ENCODE measurements at places on chromosomes 3 and 15. TPM values are rescaled to one million over a fixed set of nuclear protein-coding genes. Genes with fewer than 3 reads are reported as not detected.

The LRRC34 gene
- 0.60 TPM for polyA plus RNA-seq

The AMIGO3 gene
- polyA plus RNA-seq: 1.5 TPM

The ZNF774 gene
- 0.04 TPM for polyA plus RNA-seq

The RASGRP1 gene
- 32.6 TPM for polyA plus RNA-seq

The MESP2 gene
- polyA plus RNA-seq: not detected

The PRSS50 gene
- not detected for polyA plus RNA-seq

The CAND2 gene
- polyA plus RNA-seq: 0.35 TPM

The KBTBD12 gene
- not detected for polyA plus RNA-seq

The ACTL6A gene
- 39.9 TPM for polyA plus RNA-seq

The SAMMSON gene
- not detected for polyA plus RNA-seq

The OR4F15 gene
- not detected for polyA plus RNA-seq

The WDR72 gene
- 0.04 TPM for polyA plus RNA-seq

The DRD3 gene
- polyA plus RNA-seq: not detected

The FOXB1 gene
- polyA plus RNA-seq: not detected

The ITIH1 gene
- polyA plus RNA-seq: not detected

The STRIT1 gene
- polyA plus RNA-seq: not detected

The GP5 gene
- polyA plus RNA-seq: 0.05 TPM

The FEZF2 gene
- not detected for polyA plus RNA-seq

The TRPM1 gene
- not detected for polyA plus RNA-seq

The IQCF5 gene
- polyA plus RNA-seq: not detected

The ADIPOQ gene
- polyA plus RNA-seq: not detected

The ALPK3 gene
- polyA plus RNA-seq: not detected

The CCR9 gene
- 6.3 TPM for polyA plus RNA-seq

The CSPG5 gene
- polyA plus RNA-seq: 0.41 TPM

The ZNF860 gene
- 27.7 TPM for polyA plus RNA-seq

The C3orf62 gene
- polyA plus RNA-seq: 1.5 TPM

The ALDH1A2 gene
- not detected for polyA plus RNA-seq

The HRG gene
- polyA plus RNA-seq: not detected

The AHSG gene
- polyA plus RNA-seq: not detected

The LMLN gene
- polyA plus RNA-seq: 1.3 TPM

The LRRC2 gene
- 0.06 TPM for polyA plus RNA-seq

The TUSC7 gene
- not detected for polyA plus RNA-seq

The CP gene
- 0.24 TPM for polyA plus RNA-seq

The SUMF1 gene
- polyA plus RNA-seq: 23.0 TPM

The C3orf22 gene
- polyA plus RNA-seq: not detected

The C3orf20 gene
- not detected for polyA plus RNA-seq

The LRRN1 gene
- polyA plus RNA-seq: 2.6 TPM

The DYNC1LI1 gene
- polyA plus RNA-seq: 24.6 TPM

The USP3 gene
- 42.7 TPM for polyA plus RNA-seq

The TNNC1 gene
- not detected for polyA plus RNA-seq

The ITPR1 gene
- 38.3 TPM for polyA plus RNA-seq

The GABRB3 gene
- not detected for polyA plus RNA-seq

The EIF4E3 gene
- polyA plus RNA-seq: 1.7 TPM

The PIGZ gene
- polyA plus RNA-seq: 2.1 TPM

The GOLGA8F gene
- polyA plus RNA-seq: not detected

The LDHAL6B gene
- polyA plus RNA-seq: not detected

The TRIM42 gene
- not detected for polyA plus RNA-seq

The CGGBP1 gene
- polyA plus RNA-seq: 79.9 TPM
